Left lobe of liver (tissue), 2 donors: ENCODE measurements at places on chromosomes 16 and 17. TPM values are rescaled to one million over a fixed set of nuclear protein-coding genes. Genes with fewer than 3 reads are reported as not detected.

- peak; percentile 62 for DNase-seq
Measured at GRCh38 chr17:19238167-19238505, 970 bp downstream of the EPN2 start.

- no peak for DNase-seq
Measured at GRCh38 chr17:62156949-62157348, 91.9 kb upstream of the MED13 start.

DNA sequence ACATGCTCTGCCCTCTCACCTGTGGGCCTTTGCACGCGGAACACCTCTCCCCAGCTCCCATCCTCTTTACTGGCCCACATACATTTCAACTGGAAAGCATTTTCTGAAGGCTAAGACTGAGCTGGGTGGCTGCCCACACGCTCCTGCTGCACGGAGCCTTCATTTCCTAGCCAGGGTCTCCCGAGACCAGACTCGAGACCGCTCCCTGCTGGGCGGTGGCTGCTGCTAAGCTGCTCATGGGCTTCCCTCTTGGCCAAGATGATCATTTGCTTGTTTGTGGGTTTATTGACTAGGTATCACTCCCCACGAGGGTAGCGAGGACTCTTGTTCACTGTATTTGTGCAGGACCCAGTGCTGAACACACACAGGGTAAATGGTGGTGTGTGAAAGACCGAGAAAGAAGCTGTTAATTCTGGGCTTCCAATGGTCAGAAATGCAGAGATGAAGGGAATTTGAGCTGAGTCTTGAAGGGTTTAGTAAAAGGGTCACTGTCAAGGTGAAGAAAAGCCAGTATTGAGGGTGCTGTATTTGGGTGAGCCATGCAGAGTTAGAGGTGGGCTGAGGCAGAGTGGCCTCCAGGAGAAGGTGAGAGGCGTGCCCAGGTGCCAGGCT is 907 bp downstream of the TRAPPC2L start:
- peak; percentile 74 for DNase-seq

- DNase-seq, result no peak
Measured at GRCh38 chr17:32871746-32872145, 5.2 kb downstream of the MYO1D start.

DNA sequence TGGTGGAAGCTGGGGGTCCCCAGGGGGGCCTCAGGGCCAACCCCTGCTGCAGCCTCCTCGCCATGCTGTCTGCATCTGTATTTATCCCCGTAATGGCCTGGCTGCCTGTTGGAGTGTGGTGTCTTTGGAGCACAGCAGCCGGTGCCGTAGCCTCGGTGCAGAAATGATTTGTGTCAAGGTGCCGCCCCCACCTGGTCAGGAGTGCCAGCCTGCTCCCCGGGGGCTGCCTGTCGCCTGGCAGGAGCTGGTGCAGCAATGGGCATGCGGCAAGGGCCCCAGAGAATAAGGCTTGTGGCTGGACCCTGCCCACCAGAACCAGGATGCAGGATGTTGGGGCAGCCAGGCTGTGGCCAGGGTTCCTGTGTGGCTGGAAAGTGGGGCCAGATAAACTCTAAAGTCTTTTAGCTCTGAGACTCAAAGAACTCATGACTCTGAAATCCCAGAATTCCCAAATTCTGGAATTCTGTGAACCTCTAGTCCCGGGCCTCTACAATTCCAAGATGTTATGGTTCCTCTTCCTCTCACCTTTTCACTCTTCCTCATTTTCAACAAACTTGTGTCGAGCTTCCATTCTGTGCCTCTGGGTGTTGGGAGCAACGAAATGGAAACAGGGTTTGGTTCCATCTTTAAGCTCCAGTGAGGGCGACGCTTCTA is 5.9 kb downstream of the CPNE2 start:
- no peak for DNase-seq

- DNase-seq, result no peak
Measured at GRCh38 chr16:56985962-56986360, 3.4 kb upstream of the NLRC5 start.

DNA sequence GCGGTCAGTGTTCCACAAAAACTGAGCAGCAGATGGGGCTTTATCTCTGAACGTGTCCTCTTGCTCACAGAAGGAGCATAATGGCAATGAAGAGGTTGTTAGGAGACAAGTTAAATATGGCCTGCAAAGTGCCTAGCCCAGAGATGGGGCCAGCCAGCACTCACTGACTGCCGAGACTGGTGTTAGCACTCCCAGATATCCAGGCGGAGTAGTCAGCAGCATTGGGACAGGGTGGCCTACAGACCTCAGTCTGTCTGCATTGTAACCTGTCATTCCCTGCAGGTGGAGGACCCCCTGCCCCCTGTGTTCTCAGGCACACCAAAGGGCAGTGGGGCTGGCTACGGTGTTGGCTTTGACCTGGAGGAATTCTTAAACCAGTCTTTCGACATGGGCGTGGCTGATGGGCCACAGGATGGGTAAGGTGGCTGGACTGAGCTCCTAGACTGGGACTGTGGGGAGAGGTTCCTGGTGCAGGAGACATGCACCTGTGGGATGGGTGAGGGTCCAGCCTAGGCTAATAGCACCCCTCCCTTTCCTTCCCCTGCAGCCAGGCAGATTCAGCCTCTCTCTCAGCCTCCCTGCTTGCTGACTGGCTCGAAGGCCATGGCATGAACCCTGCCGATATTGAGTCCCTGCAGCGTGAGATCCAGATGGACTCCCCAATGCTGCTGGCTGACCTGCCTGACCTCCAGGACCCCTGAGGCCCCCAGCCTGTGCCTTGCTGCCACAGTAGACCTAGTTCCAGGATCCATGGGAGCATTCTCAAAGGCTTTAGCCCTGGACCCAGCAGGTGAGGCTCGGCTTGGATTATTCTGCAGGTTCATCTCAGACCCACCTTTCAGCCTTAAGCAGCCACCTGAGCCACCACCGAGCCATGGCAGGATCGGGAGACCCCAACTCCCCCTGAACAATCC is 4.2 kb downstream of the MFAP4 start:
- DNase-seq, result no peak

DNA sequence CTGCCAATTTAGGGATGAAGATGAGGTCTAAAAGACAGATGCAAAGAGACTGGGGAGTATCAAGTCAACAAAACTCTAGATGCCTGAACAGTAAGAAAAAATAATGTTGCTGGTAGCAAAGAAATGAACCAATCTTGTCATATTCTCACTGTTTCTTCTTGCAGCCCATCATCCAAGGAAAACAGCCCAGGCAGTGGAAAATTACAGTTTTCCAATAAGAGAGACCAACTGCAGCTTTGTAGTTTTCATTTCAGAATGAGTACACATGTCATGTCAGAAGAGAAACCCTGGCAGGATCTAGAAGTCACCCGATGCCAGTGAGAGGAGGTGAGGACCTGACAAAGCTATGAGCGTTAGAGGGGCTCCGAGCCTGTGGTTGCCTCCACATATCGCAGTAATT is 500.4 kb upstream of the PSMD7 start:
- no peak for DNase-seq

DNA sequence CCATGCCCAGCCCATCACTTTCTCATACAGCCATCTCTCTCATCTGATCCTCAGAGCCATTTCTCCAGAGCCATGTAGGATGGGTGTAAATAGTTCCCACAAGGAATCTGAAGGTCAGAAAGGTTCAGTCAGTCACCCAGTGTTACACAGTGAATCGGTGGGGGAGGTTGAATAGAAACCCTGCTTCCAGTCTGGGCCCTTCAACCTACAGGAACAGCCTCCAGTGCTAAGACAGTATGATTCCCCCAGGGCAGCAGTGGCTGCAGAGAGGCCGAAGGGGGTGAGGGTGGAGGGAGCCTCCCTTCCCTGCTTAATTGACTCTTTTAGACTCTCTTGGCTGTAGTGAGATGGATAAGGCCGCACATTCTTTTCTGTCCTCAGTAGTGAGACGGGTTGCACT is 3.6 kb downstream of the WNT9B start:
- DNase-seq, result no peak

GRCh38 chr17:62067165-62068145 is 2.4 kb upstream of the MED13 start:
- DNase-seq, result no peak

DNA sequence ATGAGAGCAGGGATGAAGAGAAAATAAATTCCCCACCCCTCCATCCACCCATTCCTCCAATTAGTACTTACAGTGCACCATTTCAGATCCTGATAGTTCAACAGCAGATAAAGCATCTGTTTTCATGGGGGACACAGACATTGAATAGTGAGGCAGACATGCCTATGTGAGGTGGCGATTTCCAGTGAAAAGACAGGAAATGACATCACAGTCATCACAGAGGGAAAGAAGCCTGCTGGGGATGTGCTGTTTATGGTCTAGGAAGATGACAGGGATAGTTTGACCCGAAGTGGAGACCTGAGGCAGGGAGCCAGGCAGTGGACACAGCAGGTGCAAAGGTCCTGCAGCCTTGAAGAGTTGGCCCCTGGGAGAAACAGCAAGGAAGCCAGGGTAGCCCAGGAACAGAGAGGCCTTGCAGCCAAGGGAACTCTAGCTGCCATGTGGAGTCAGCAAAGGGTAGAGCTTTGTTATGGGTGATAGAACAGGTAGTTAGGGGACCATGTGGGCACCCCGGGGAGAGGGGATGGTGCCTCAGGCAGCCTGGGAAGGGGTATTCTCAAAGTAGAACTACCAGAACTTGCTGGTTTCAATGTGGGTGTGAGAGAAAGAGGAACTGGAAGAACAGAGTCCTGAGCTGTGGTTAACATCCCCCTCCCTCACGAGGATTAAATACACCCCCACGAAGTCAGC is 256.6 kb downstream of the CPPED1 start:
- no peak for DNase-seq

GRCh38 chr16:26651464-26651863 is 415.3 kb upstream of the C16orf82 start:
- DNase-seq, result no peak

DNA sequence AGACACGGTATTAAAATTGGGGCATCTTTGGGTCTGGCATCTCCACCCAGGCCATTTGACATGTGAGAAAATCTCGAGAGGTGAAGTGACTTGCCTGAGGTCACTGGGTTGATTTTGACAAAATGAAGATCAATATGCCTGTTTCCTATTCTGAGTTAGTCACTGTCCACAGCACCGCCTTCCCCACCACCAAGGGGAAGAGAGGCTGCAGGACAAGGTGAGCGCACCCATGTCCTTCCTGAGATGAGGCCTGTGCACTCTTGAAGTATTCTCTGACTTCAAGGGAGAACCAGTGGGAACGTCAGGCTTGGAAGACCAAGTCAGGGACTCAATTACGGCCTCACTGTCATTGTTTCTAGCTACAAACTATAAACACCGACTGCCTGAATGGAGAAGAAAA is 49.9 kb upstream of the WSB1 start:
- DNase-seq, result no peak

DNA sequence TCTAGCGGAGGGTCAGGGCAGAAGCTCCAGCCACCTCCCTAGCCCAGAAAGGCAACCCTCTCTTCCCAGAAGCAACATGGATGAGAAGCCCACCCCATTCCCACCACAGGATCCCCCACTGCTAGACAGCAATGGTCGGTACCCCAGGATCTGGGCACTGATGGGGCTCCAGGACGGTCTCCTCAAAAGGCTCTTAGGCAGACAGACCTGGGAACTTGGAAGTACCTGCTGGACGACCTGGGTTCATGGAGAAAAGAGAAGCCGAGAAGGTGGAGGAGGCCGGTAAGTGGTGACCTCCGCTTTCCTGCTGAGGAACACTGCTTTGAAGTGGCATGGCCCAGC is 96.6 kb downstream of the TBC1D16 start:
- no peak for DNase-seq

GRCh38 chr17:38750312-38751121 is 2.0 kb upstream of the PSMB3 start:
- DNase-seq, result no peak

GRCh38 chr17:59405944-59406705 is 74.7 kb downstream of the YPEL2 start:
- no peak for DNase-seq

- no peak for DNase-seq
Measured at GRCh38 chr16:89112377-89113151, 18.9 kb downstream of the ACSF3 start.

DNA sequence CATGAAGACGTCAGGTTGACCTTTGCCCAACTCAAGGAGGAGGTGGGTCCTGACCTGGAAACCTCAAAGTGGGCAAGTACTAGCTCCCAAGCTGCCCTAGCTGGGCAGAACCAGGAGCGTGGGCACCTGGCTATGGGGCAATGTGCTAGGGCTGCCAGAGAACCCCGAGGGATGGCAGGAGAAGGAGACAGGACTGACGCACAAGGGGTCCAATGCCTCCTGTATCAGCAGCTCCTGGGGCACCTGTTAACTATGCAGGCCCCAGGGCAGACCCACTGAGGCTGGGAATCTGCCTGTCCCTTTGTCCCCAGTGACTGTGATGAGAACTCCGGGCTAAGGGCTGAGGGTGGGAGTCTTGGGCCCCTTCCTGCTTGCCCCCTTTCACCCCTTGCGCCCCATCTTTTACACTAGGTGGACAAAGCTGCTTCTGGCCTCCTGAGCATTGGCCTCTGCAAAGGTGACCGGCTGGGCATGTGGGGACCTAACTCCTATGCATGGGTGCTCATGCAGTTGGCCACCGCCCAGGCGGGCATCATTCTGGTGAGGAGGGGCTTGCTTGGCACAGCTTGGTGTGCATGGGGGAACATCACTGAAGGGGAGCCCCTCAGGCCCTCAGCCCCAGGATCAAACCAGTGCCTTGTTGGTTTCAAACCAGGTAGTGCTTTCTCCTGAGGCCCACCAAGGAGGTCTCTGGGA is 7.7 kb downstream of the CHAD start:
- DNase-seq, result no peak

TEX19 gene
- total RNA-seq, result not detected

CLDN6 gene
- 0.96 TPM for total RNA-seq

SCN4A gene
- total RNA-seq, result 0.10 TPM

SLC5A11 gene
- total RNA-seq, result 1.1 TPM

MAP1LC3B gene
- 15.1 TPM for total RNA-seq

CSH2 gene
- total RNA-seq, result not detected

CA4 gene
- 0.53 TPM for total RNA-seq

SOX8 gene
- not detected for total RNA-seq

ITGAD gene
- 0.70 TPM for total RNA-seq

SLC12A3 gene
- not detected for total RNA-seq

EIF1 gene
- total RNA-seq, result 257 TPM

SMPD3 gene
- total RNA-seq, result 32.7 TPM

ATXN7L3 gene
- total RNA-seq, result 26.6 TPM

IL17C gene
- total RNA-seq, result not detected

MT3 gene
- total RNA-seq, result not detected

GJD3 gene
- total RNA-seq, result 0.68 TPM

HP gene
- total RNA-seq, result 47,876 TPM

SDK2 gene
- 0.15 TPM for total RNA-seq

ATAD5 gene
- total RNA-seq, result 0.45 TPM

TNP2 gene
- total RNA-seq, result not detected
